BJ (cell line): ENCODE measurements at places on chromosomes 4 and X. TPM values are rescaled to one million over a fixed set of nuclear protein-coding genes. Genes with fewer than 3 reads are reported as not detected.

The FOXR2 gene
- polyA plus RNA-seq = not detected in 2 replicates

The PAGE2 gene
- not detected in 2 replicates for polyA plus RNA-seq

The GABRG1 gene
- not detected in 2 replicates for polyA plus RNA-seq

The RAB33A gene
- polyA plus RNA-seq = 4.6 and 5.1 TPM in 2 replicates

The MND1 gene
- 0.44 and 2.2 TPM in 2 replicates for polyA plus RNA-seq

The BEX5 gene
- not detected in 2 replicates for polyA plus RNA-seq

The LCORL gene
- 2.0 and 3.1 TPM in 2 replicates for polyA plus RNA-seq

The MAML3 gene
- 1.6 and 1.9 TPM in 2 replicates for polyA plus RNA-seq

The ANKRD37 gene
- polyA plus RNA-seq = 13.2 and 13.7 TPM in 2 replicates

The SPRY1 gene
- 2.1 and 2.2 TPM in 2 replicates for polyA plus RNA-seq

The AMTN gene
- not detected in 2 replicates for polyA plus RNA-seq

The TBX22 gene
- not detected in 2 replicates for polyA plus RNA-seq

The SYP gene
- 0.07 and 0.10 TPM in 2 replicates for polyA plus RNA-seq
